Activated T-cell treated with anti-CD3 and anti-CD28 coated beads, Interleukin-2, amount 50 U/mL, for 1 hour (primary cell): ENCODE measurements at places on chromosomes 6 and 20.

DNA sequence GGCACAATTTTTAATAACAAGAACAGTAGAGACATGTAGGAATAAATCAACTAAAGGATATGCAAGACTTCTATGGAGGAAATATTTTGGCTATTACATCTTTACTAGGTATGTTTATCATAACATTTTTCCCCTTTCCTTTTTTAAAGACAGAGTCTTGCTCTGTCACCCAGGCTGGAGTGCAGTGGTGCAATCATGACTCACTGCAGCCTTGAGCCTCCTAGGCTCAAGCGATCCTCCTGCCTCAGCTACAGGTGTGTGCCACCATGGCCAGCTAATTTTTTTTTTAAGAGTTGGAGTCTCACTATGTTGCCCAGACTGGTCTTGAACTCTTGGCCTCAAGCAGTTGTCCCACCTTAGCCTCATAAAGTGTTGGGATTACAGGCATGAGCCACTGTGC, 37.0 kb downstream of the AKAP7 start:
- no peak for DNase-seq

DNA sequence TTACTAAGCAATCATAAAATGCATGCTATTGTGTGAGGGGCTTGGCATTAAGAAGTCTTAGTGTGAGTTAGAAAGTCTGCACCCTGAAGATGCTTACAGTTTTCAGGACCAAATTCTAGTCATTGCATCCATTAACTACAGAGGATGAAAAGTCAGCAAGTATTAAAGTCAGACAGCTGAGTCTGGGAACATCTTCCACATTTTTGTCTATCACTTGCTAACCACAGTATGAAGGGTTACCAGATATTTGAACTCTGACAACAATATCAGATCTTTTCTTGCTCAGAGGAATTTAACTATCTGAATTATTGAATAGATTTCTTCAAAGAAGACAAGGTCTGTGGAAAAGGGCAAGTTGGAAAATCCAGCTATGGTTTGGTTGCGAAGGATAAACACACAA, 264.4 kb downstream of the BTBD9 start:
- no peak for DNase-seq

- DNase-seq, result no peak
Observed at GRCh38 chr20:44098657-44099056, 88.3 kb downstream of the JPH2 start.

DNA sequence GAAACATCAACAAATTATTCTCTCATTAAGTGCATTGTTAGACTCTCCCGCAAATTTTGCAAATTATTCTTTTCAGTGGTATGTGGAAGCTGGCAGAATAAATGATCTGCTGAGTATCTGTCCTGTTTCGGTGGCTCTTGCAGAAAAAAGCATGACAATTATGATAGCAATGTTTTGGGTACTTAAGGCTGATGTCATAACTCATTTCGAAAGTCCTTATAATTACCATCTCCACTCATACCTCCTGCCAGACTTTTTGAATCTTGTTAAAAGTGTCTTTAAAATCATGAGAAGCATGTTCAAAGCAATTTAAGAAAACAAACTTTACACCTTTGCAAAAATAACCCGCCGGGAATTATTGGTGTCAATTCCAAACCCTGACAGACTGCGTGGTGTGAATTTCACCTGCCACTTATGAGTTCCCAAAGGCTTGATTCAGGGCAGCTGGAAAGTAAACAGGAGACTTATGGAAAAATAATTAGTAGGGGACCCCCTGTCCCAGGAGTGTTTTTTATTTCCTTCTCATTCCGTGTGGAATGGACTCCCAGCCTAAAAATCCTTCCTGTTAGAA, 87.6 kb upstream of the E2F3 start:
- no peak for DNase-seq

- no peak for DNase-seq
Observed at GRCh38 chr20:40090236-40090635, 598.8 kb downstream of the MAFB start.

GRCh38 chr6:68013780-68014515, 621.1 kb upstream of the ADGRB3 start:
- DNase-seq, result no peak

GRCh38 chr6:158717341-158718330, 67.8 kb downstream of the SYTL3 start:
- no peak for DNase-seq

GRCh38 chr6:112503091-112503596, 156.0 kb downstream of the RFPL4B start:
- DNase-seq, result no peak
